ENCODE measurements at places on chromosomes 6 and 20.
A peak's percentile ranks its signal among the peaks of the same experiment; 100 is the strongest.

DNA sequence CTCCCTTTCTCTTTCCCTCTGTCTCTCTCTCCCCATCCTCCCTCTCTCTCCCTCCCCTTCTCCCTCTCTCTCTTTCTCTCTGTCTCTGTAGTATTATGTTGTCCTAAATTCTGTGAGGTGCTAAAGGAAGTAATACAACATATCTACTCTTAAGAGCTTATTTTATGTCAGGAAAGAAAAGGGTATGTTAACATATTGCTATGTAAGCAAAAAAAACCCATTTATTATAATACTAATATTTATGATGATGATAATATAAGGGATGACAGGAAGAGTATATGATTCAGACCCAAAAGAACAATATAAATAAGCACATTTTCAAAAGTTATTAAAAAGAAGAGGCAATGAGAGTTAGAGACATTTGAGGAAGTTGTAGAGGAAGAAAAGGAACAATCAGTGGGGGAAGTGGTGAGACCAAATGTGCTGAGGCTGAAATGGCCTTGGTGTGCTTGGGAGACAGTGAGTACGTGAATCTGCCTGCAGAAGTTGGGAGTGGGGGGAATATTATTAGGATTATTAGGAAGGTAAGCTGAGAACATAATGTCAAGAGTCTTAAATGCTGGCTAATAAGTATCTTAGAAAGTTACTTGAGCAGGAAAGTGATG lies 303.6 kb upstream of the FERMT1 start:
- DNase-seq, result no peak

DNA sequence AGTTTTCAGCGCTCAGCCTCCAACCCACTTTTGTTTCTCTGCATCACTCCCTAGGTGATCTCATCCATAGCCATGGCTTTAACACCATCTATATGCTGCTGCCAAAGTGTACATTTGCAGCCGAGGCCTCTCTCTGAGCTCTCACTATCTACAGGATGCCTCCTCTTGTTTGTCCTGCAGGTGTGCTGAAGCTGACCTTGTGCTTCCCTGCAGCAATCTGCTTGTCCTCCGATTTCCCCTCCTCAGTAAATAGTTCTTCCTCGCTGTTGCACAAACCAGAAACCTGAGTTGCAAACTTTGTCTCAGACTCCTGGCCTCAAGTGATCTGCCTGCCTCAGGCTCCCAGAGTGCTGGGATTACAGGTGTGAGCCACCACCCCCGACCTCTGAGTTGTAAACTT lies 3.7 kb upstream of the TXNDC5 start:
- DNase-seq, result no peak

DNA sequence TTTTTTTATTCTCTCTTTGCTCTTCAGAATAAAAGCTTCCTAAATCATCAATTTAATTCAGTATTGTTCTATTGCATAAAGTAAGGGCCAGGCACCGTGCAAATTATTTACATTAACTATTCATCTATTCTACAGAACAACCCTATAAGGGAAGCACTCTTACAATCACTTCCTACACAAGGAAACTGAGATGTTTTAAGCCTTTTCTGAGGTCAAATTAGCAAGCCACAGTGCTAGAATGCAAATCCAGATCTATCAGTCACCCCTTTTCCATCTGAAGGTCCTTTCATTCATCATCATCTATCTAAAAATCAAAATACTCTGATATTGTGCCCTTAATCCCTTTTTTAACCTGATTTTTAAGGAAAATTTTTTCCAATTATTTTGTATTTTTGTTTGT lies 31.2 kb downstream of the FRK start:
- DNase-seq, result no peak

DNA sequence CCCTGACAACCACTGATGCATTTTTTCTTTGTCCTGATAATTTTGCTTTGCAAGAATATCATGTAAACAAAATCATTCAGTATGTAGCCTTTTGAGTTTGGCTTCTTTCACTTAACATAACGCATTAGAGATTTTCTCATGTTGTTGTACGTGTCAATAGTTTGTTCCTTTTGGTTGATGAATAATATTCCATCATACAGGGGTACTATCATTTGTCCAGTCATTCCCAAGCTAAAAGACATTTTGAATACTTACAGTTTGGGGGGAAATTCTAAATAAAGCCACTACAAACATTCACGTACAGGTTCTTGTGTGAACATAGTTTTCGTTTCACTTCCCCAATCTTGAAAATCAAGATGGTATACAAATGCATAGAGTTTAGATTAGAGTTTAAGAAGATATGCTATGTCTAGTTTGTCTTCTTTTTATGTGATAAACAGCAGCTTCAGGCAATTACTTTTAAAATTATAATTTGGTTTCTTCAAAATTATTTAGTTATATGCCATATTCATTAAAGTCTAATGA lies 5.2 kb downstream of the HAO1 start:
- DNase-seq, result no peak

DNA sequence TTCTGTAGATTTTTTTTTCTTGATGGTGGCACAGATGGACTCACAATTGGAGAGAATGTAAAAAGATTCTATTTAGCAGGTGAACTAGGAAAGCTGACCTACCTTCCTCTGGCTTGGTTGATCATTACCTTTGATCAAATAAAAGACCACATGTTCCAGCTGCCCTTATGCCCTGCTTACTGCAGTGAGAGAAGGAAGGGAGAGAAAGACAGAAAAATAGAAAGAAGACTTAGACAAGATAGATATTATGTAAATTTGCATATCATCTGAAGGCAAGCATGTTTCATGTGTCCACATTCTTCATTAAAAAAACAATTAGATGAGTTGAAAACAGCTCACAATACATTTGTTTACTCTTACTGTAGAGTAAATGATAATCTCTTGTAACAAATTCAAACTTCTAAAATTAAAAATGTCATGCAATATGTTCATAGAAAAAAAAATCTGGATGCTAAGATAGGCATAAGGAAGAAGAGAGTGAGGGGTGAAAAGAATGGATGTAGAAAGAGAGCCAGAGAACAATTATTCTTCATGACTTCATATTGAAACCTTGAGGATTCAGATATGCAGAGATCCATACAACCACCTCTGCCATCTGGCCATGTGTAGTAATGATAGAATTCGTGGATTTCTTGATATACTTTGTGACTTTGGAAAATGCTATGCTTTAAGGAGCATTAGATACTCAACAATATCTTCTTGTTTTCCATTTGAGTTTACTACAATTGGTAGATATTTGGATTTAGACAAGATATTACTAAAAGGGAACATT lies 71.7 kb downstream of the RFX6 start:
- DNase-seq, result no peak

DNA sequence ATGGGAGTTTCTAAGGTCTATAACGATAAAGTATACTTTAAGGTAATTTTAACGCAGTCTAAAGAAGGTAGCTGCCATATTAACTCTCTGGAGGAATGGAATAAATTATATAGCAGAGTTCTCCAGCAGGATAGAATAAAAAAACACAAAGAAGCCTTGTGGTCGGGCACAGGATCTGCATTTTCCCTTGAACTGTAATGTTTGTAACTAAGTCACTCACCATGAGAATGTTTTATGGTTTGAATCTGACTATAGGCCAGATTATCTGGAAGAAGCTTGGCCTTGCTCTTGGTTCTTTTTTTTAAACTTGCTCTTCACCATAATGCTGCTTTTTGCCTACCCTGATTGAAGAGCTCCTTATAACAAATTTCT lies 238.8 kb upstream of the NOX3 start:
- DNase-seq, result no peak

- no peak for DNase-seq
These were observed 105.8 kb upstream of the RUNX2 start for GRCh38 chr6:45222380-45222779.

- DNase-seq, result peak; percentile 69
These were observed 37.1 kb upstream of the PROKR2 start for GRCh38 chr20:5353624-5354496.

GRCh38 chr20:45489083-45489531 lies 19.6 kb downstream of the WFDC2 start:
- peak; percentile 96 for DNase-seq

- DNase-seq, result no peak
These were observed 164.0 kb downstream of the PDE7B start for GRCh38 chr6:136015531-136015930.

- DNase-seq, result no peak
These were observed 11.9 kb upstream of the VEGFA start for GRCh38 chr6:43757966-43758616.

- DNase-seq, result no peak
These were observed 204.3 kb downstream of the EPM2A start for GRCh38 chr6:145531032-145531431.

DNA sequence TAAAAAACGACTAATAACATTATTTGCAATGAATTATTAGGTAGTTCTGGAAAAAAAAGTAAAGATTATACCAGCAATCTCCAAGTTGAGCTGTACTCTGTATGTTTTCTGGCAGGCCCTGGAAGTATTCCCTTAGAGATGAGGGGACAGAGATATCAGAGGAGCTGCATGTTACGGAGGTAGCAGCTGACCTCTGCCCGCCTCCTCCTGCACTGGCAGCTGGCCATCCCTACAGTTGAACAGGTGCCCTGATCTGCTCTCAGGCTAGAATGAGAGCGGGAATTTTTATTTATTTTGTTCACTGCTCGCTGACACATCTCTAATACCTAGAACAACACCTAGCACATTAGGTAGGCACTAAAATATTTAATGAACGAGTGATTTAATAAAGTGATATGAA lies 23.1 kb downstream of the FBXL4 start:
- DNase-seq, result no peak

- DNase-seq, result no peak
These were observed 336.7 kb downstream of the GJA1 start for GRCh38 chr6:121771937-121772720.
